Stromal cell of bone marrow (primary cell): ENCODE measurements at places on chromosomes 2 and 18.

DNA sequence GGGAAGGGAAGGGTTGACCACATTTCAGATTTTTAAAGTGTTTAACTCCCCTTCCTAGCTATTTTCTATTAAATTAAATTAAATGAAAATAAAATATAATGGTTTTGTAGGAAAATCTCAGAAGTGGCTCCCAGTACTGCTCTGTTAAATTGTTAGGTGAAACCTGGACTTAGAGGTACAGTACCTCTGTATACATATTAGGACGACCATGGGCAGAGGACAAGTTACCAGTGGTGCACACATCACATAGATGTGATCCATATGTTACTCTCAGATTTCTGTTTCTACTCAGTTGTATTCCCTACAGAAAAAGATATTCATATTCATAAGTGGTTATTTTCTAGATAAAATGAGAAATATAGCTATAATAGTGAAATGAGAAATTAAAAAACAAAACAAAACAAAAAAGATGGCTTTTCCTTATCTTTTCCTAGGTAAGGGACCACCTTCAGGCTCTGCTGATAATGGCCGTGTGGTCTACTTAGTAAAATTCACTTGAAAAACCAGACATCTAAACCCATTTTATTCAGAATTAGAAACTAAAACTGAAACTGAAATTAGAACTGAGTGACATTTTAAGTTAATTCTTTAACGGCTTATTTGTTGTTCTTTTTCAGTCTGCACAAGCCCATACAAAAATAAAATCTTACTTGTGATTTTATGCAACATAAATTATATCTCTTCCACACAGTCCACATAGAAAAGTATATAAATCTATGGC lies 832.5 kb upstream of the CHAC2 start:
- DNase-seq = no peak

DNA sequence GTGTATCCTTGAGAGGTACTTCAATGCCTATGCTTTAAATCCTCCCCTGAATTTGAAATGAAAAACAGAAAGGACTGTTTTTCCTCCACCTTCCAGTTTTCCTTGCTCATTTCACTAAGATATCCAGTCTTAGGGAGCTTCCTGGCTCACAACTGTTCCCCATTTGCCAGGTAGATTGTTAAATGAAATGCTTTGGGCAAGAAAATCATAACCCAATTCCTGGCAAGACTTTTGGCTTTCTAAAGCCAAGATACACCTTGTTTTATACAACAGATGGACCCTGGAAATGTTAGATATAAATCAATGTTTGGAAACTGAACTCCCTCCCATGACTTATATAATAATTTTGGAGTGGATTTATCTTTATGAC lies 3.6 kb upstream of the CHMP3 start:
- DNase-seq = no peak

DNA sequence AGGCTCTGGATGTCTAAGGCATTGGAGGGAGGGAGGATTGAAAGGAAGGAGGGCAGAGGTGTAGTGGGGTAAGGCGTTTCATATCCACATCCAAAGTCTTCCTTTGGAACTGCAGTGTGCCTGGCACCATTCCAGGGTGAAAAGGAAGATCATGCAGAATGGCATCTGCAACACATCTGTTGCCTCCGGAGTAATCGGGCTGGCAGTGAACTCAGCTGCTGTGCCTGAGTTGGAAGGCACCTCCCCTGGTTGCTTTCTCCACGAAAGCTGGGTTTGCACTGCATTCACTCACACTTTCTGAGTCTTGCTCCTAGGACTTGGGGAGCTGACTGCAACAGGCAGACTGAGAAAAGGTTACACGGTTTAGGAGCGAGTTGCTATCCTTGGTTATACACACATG lies 30.3 kb upstream of the SEC11C start:
- no peak for DNase-seq

DNA sequence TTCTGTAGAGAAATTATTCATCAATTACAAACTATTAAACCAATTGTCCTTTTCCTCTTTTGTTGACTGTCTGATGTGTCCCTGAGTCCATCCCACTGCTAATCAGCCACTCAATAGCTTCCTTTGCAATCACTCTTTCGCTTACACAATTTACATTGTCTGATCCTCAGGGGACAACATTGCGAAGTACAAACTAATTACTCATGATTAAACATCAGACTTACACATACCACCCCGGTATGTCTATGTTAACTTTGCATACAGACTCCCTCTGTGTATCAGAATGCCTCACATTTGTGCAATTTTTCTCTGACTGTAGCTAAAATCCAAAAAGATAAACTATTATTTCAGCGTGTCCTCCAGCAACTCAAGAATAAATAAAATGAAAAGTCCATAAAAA lies 264.4 kb upstream of the REV1 start:
- DNase-seq = no peak

DNA sequence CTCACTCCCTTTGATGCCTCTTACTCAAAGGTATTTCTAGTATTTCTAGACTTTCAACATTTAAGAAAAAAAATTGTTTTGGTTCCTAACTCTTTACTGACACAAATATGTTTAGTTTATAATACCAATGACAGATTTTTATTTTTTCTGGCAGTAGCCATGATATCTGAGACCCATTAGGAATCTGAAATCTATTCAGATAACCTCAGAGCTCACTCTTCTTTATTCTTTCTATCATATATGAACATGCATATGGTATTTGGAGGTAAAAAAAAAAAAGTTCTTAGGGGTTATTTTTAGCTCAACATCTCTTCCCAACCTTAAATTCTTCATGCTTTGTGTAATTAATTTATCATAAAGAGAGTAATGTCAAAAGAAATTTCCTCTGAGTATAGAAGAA lies 465.5 kb downstream of the CDH2 start:
- DNase-seq = no peak

DNA sequence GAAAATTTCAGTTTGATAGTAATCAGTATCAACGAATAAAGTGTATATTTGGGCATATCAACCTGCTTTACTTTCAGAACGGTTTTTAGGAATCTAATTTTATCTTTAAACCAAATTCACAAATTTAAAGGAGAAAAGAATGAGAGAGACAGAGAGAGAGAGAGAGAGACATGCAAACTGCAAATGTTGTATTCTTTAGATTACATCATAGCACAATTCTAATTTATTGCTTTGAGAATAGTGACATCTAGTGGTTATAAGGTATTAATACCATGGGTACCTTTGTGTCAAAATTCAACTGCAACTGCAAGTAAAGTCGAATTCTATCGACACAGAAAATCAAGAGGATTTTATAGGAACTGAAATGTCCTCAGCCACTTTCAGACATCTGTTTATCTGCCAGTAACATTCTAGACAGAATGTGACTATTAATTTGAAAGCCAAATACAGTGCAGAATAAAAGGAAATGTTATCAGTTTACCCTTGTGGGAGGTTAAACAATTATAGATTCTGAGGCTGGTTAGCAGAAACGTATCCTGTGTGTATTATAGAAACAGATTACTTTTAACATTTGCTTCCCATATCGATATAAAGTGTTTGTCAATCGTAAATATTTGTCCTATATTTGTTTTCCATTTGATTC lies 529.8 kb upstream of the VRK2 start:
- DNase-seq = peak; percentile 10

DNA sequence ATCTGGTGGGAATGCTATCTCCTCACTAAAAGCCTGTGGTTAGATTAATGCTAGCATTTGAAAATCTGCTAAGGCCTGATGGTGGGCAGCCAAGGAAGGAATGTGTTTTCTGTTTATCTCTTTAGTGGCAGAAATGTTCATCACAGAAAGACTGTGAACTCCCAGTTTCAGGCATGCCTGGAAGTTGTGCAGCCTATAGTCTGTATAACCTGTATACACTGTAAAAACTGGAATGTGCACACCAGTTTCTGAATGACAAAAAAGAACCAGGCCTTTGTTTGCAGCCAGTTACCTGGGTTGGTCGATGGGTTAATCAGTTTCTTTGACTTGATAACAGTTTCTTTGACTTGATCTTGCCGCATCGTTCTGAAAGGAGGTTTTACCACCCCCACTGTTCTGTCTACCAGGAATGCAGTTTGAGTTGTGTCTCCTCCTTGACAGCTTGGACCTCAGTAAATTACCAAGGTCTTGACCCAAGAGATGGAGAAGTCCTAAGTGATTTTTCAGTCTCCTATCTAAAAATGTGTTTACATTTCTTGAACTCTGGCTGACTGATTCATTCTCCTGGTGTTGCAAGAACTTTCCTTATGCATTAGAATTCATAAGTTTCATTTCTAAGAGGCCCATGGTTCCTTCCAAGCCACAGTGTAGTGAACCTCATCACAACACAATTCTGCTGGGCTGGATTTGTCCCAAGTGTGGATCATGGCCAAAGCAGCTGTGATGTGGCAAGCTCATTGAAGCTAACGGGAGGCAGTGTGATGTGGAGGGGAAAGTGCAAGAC lies 62.2 kb downstream of the KIAA2012 start:
- peak; percentile 99 for DNase-seq

- DNase-seq = no peak
These were observed 596.6 kb upstream of the GYPC start for GRCh38 chr2:126059379-126059778.

DNA sequence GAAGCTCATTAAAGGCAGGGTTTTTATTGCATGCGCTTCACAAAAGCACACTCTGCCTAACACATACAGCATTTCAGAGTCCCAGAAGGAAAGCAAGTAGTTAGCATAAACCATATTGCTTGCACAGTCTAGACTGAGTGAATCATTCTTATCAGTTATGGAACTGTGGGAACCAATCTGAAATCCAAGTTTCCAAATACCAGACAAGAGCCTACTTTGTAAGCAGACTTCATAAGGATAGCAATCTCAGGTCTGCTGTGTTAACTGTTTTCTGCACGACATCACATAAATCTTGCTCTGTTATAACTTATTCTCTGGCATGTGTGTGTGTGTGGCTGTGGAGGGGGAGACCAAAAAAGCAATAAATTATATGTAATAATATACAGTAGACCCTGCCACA lies 608.1 kb upstream of the REG3G start:
- DNase-seq = no peak

DNA sequence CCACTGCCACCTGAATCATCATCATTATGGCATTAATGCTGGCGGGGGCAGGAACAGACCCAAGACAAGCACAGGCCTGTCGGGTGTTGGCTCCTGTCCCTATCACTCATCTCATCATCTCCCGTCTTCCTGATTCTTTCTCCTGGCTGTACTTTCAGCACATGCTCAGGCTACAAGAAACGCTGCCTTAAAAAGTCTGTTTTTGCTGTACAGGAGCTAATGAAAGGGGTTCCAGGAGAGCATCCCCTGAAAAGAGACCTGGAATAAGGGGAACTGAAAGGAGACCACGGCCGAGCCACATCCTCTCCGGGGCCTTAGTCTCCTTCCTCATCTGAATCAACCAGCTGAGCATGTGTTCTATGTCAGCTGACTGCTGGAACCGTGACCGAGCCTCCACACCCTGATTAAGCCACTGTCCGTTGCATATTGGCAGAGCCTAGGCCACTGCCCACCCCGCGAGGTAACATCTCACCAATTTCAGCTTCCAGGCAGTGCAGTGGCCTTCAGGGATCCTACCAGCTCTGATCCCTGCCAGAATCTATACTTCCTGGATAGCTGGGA lies 62.6 kb downstream of the DNMT3A start:
- DNase-seq = no peak

GRCh38 chr2:174158003-174158402 lies 90.3 kb downstream of the OLA1 start:
- DNase-seq = no peak

DNA sequence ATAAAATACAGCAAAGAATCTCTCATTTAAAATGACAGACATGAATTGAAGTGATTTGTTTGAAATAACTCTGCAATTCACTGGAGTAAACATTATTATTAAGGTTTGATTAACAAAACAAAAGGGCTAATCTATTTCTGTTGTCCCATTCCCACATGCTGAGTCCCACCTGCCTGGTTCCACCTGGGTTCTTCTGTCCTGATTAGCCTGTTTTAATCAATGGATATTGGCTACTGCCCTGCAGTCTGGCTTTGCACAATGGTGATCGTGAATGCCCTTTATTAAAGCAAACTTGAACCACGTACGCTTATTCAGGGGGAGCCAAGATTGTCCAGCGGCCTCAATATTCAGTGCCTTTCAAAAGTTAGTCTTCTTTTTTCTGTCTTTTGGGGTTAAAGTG lies 72.8 kb upstream of the CDH19 start:
- no peak for DNase-seq

- no peak for DNase-seq
These were observed 33.8 kb downstream of the SMIM21 start for GRCh38 chr18:75393721-75394120.

DNA sequence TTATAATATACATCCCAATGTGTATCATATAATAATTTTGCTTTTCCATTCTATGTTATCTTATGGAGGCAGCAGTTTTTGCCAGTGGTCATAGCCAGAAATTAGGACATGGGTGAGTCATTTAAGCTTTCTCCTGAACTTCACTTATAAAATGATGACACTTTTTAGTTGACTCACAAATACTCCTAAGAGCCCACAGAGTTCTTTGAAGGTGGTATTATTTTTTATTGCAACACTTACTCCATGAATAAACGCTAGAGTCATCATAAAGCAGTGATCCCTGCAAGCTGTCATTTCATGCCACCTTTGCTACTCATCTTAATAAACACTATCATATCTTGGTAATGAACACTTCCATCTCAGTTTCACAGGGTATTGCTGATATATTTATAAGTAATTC lies 69.9 kb upstream of the MAPRE2 start:
- no peak for DNase-seq

GRCh38 chr2:177906041-177906718 lies 166.4 kb downstream of the PDE11A start:
- peak; percentile 14 for DNase-seq

GRCh38 chr18:44771956-44772917 lies 91.5 kb downstream of the SETBP1 start:
- peak; percentile 19 for DNase-seq

- DNase-seq = no peak
These were observed 520.1 kb downstream of the BCL11A start for GRCh38 chr2:60033325-60033724.

DNA sequence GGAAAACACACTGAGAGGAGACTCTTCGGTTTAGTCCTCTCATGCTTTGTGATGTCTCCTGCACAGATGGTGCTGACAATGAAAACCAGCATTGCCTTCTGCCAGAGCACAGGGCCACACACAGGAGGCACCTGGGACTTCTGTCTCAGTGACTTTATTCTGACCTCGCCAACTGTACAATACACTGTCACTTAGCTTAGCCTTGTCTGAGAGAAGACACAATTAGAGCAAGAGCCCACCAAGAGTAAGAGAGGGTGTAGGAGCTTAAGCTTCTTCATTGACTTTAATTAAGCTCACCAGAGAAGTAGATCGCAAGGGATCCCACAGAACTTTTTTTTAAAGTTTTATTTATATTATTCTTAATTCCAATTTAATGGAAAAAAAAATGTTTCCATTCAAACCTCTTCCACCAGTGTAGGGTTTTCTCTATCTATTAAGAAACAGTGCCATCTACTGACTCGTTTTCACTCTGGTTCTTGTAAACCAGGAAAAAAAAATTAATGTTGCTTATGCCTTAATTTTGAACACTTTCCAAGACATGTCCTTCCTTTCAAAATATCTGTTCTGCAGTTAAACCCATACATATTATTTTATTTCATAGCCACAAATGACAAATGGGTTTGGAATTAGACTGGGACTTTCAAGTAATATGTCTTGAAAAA lies 42.4 kb upstream of the DDX18 start:
- DNase-seq = peak; percentile 9

- no peak for DNase-seq
These were observed 169.5 kb downstream of the SLC8A1 start for GRCh38 chr2:40282428-40282827.

GRCh38 chr2:58146707-58147106 lies 94.4 kb downstream of the FANCL start:
- DNase-seq = no peak

- peak; percentile 48 for DNase-seq
These were observed 239.9 kb downstream of the MTX2 start for GRCh38 chr2:176508984-176509740.

- DNase-seq = peak; percentile 91
These were observed 65.1 kb upstream of the CTLA4 start for GRCh38 chr2:203802342-203803052.
